NCI-H1436 (cell line): ENCODE measurements at places on chromosomes 16 and 17.

GRCh38 chr17:49440581-49440980 is 25.9 kb upstream of the PHB1 start:
- DNase-seq, result no peak

DNA sequence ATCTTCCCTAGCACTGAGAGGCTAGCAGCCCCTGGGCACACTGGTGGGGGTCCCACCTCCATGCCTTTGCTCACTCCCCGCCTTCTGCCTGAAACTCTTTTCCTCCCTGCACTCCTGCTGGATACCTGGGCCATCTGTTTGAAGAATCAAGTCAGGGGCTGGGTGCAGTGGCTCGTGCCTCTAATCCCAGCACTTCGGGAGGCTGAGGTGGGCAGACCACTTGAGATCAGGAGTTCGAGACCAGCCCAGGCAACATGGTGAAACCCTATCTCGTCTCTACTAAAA is 15.7 kb downstream of the FOXJ1 start:
- no peak for DNase-seq

GRCh38 chr17:15086776-15087295 is 178.3 kb downstream of the PMP22 start:
- no peak for DNase-seq

GRCh38 chr17:35169835-35170363 is 22.3 kb downstream of the UNC45B start:
- no peak for DNase-seq

DNA sequence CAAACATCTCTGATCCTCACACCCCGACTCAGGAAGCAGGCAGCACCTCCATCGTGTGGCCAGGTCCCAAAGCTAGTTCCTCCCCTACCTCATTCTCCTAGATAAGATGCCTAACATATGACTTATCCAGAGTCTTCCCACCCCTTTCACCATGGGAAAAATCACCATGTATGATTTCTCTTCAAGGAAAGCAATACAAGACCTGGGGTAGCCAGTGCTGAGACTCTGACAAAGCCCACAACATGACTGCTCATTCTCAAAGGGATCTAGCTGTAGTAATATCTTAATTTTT is 45.1 kb downstream of the CMTM4 start:
- DNase-seq, result no peak

DNA sequence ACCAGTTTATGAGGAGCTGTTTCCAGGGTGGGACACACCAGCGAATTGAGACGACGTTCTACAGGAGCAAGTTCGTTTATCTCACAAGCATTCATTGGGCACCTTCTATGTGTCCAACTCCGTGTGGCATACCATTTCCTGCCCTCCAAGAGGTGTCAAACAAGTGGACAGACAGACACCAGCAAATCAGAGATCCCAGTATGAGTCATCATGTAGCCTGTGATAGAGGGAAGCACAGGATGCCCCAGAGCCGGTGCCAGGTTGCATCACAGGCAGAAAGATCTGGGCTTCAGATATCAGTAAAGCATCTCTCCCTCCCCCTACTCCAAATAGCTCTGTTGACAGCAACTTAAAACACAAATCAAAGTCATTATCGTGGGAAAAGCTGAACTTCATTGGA is 31.8 kb upstream of the MAF start:
- DNase-seq, result no peak

DNA sequence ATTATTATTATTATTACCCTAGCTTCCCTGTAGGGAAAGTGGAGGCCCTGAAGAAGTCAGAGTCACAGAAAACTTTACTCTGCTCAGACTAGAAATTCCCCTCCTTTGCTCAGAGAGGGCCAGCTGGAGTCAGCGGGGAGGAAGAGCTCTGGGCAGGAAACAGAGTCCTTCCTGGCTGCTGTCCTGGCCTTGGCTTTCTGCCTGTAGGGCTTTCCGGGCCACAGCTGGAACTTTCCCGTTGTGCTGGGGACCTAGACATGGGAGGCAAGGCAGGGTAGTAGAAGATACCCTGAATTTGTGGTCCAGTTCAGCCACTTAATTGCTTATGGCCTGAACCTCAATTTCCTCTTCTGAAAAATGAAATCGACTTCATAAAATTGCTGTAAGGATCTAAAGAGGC is 14.0 kb upstream of the CCL2 start:
- no peak for DNase-seq

GRCh38 chr17:55336426-55336825 is 71.7 kb downstream of the HLF start:
- no peak for DNase-seq

DNA sequence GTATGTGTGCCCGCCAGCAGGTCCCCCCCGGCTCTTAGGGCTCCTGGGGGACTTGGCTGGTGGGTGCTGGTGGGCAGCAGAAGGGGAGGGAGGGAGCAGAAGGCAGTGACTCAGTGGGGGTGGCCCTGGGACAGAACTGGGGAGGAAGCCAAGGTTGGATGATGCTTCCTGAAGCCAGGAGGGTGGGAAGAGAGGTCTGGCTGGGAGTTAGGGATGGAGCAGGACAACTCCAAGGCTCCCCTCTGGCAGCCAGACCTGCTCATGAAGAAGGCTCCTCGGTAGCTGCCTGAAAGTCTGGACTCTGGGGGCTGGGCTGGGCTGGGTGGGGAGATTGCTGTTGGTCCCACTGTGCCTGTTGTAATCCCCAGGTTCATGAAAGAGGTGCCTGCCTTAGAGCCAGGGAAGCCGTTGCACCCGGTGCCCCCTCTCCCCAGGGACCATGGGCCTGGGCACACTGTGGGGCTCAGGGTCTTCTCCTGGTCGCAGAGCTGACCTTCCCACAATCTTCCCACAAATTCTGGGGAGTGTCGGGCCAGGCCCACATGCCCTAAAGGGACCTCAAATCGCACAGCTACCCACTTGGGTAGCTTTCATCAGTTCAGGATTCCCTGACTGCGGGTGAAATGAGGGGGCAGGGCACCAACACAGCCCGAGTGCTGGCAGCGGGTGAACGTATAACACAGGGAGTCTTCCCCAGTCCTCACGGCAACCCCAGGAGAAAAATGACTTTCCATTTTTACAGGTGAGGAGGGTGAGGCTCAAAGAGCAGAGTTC is 1.1 kb upstream of the PLEKHG4 start:
- no peak for DNase-seq

GRCh38 chr17:39763051-39763820 is 25.5 kb downstream of the GRB7 start:
- DNase-seq, result no peak

DNA sequence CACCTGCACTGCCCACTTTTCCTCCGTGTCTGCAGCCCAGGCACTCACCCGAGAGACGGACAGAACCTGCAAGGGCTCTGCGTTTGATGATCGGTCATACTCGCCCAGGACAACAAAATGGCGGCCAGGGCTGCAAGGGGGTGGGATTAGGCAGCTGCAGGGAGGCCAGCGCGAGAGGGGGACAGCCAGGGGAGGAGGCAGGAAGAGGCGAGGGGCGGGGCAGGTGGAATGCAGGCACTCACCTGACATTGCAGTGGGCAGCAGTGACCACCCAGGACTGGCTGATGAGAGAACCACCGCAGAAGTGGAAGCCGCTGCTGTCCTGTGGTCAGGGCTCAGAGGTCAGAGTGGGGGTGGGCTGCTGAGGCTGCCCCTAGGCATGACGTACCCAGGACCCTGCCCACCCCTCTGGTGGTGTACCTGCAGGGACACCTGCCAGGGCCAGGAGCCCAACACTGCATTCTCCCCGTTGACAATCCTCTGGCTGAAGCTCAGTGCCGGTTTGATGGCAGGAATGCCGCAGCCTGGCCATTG is 917 bp downstream of the CTRL start:
- DNase-seq, result no peak

- DNase-seq, result no peak
Measured at GRCh38 chr16:21175397-21175796, 16.9 kb downstream of the LDAF1 start.

DNA sequence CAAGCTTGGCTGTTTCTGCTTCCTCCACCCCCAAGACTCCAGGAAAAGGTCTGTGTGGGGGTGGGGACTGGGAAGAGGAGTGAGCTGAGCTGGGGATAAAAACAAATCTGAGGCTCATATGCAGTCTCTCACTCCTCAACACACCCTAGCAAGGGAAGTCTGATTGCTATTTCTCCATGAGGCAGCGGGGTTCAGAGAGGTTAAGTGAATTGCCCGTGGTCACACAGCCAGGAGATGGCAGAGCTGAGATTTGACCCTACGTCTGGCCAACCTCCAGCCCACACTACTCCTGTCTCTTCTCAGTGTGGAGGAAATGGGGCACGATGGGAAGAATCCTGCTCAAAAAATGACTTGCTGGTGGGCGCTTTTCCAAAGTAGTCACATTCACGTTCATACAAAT is 4.8 kb upstream of the ABCC3 start:
- DNase-seq, result no peak

DNA sequence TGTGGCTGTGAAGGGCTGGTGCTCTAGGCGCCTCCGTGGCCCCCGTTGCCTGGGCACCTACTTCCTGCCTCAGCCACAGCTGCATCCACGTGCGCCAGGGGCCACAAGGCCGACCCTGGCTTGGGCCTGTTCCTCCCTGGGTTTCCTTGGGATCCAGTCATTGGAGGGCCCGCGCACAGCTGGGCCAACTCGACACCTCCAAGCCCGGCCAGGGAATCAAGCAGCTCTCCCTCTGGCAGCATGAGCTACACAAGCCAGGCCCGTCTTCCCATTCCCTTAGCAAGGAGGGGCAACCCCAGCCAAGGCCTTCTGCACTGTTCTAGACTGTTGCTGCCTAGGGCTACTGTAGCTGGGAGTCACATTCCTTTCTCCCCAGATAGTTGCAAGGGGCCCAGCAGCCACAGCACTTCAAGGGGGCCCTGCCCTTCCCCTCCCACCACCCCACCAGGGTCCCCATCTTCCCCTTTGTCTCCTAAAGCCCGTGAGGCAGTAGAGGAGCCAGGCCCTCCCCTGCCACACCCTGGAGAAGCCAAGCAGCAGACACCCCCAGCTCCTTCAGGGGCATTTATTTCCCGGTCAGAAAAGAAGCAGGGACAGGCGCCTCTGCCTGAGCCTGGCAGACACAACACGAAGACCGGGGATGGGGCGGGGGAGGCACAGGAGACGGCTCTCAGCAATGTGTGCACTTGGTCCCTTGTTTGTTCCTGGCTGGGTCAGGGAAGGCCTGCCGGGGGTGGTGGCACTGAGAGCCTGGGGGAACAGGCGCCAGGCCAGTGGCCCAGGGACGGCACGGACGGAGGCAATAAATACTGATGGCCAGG is 3.8 kb downstream of the ARHGDIA start:
- DNase-seq, result no peak

- DNase-seq, result no peak
Measured at GRCh38 chr17:3659541-3660111, 8.8 kb downstream of the TAX1BP3 start.

DNA sequence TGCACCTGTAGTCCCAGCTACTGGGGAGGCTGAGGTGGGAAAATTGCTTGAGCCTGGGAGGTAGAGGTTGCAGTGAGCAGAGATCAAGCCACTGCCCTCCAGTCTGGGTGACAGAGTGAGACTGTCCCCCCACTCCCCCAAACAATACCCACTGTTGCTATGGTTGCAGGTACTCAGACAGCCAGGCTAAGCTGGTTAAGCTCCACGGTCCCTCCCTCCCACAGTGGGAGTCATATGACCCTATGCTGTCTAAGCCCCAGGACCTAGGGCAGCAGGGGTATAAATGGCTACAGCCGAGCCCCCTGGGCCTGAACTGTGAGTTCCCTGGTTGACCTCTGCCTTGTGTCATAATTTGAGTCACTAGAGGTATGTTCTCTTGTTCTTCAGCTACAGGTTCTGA is 15.9 kb upstream of the RPRML start:
- DNase-seq, result no peak

GRCh38 chr17:55279788-55280187 is 15.0 kb downstream of the HLF start:
- no peak for DNase-seq

DNA sequence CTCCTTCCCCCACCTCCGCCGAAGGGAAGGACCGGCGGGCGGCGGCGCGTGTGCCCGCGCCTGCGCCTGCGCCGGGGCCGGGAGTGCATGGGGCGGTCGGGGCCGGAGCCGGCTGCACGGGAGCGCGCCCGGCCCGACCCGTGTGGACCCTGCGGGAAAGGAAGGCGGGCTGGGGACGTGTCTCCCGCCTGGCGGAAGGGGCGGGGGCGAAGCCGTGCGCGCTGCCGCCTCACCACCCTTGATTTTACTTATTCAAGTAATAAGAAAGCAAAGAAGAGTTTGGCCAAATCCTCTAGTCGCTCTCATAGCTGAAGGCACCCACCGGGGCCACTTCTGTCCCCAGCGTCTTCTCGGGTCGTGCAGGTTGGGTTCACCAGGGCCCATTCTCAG is 596 bp upstream of the PFN1 start:
- peak; percentile 77 for DNase-seq

- DNase-seq, result no peak
Measured at GRCh38 chr16:68362947-68363657, 52.3 kb downstream of the PRMT7 start.

DNA sequence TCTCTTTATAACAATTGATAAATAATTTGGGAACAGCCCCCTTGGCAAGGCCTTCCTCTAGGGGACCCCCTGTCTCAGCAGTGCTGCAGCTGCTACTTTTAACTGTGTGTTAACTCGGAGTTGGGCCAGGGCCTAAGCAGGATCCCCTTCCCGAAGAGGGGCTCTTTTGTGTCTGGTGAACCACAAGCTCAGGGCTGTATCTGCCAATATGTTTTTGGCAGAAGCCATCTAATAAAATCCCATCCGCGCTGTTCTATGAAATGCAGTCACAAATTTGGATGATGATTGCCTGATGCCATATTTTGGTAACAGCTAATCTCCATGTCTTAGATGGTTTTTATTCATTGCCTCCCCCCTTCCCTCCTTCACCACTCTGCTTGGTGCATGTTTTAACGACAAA is 267.7 kb downstream of the FTO start:
- DNase-seq, result no peak

GRCh38 chr17:43548689-43549379 is 2.7 kb upstream of the ETV4 start:
- DNase-seq, result no peak

GRCh38 chr17:30173649-30174048 is 57.0 kb downstream of the NSRP1 start:
- no peak for DNase-seq

- no peak for DNase-seq
Measured at GRCh38 chr17:43043307-43043706, 18.3 kb downstream of the RND2 start.
